ENCODE measurements at places on chromosomes 12 and 14.

- no peak for DNase-seq
Observed at GRCh38 chr12:46124132-46124847, 133.9 kb upstream of the SCAF11 start.

DNA sequence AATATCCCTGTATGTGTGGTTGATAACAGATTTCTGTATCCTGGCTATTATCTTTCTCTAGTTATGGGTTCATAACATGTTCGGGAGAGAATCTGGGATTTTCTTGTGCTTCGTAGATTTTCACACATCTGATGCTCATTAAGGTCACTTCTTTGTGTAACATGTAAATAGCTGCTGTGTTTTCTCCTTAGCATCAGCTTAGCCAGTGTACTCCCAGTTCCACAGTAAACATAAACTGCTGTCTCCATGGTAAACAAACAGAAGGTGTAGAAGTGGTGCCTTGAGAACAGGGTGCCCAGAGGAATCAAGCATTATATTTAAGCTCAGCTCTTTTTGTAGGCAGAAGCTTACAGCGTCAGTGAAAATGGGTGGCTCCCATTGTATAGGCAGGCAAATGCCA lies 88.0 kb downstream of the ANO6 start:
- DNase-seq, result no peak

DNA sequence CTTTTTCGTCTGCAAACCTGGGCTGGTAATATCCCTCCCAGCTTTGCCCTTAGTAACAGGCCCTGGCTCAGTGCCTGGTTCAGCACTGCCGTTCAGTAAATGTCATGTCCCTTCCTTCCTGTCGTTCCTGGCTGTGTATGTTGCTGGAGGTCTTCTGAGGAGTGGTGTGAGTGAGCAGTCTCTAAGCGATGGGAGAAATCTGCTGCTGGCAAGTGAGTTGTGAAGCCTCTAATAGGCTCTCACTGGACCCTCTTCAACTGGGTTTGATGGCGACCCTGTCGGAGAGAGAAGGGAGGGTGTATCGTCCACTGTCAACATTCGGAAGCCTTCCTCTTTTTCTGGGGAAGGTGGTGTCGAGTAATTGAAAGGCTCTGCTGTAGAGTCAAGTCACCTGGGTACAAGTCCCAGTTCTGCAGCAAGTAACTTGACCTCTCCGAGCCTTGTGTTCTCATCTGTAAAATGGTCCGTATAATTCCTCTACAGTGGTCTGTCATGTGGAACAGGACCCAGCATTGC lies 62.8 kb downstream of the HRK start:
- peak; percentile 23 for DNase-seq

DNA sequence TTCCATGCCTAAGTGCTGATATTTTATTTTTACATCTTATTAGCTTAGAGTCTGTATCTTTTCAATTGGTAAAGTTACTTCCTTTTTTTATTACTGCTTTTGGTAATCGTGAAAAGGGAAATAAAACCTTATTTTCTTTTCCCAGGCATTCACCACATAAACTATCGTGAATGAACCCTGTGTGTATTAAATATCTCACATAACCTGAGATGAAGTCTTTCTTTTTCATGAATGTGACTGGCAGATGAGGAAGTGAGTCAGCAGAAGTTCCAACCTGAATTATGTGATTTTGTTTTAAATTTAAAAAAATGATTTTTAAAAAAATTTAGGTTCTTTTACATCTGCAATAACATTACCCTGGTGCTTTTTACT lies 26.0 kb downstream of the MYBPC1 start:
- DNase-seq, result no peak

DNA sequence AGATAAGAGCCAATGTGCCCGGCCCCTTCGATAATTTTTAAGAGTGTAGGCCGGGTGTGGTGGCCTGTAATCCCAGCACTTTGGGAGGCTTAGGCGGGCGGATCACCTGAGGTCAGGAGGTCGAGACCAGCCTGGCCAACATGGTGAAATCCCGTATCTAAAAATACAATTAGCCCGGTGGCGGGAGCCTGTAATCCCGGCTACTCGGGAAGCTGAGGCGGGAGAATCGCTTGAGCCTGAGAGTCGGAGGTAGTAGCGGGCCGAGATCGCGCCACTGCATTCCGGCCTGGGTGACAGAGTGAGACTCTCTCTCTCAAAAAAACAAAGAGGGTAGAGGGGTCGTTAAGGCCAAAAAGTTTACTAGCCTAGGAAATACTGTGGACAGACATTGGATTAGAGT lies 2.6 kb downstream of the KRAS start:
- DNase-seq, result no peak

- DNase-seq, result no peak
Observed at GRCh38 chr12:63045020-63045860, 105.8 kb downstream of the AVPR1A start.

GRCh38 chr12:123485756-123486155 lies 27.8 kb downstream of the SNRNP35 start:
- DNase-seq, result no peak

GRCh38 chr14:35304812-35305462 lies 12.8 kb downstream of the PSMA6 start:
- DNase-seq, result no peak

DNA sequence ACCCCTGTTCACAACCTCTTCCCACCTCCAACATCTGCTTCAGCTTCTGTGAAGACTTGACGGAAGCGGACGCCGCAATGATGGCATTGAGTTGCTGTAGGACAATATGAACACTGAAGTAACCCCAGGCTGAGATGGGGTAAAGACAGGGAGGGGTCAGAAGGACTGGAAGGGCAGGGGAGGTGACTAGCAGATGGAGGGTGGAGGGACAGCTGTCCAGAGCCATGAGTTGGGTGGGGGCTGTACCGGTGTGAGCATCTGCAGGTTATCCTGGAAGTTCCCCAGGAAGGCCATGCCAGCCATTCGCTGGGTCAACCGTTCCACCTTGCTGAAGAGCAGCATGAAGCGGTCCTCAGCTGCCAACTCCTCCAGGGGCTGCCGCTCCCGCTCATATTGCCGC lies 26.1 kb downstream of the PRPF40B start:
- DNase-seq, result no peak

DNA sequence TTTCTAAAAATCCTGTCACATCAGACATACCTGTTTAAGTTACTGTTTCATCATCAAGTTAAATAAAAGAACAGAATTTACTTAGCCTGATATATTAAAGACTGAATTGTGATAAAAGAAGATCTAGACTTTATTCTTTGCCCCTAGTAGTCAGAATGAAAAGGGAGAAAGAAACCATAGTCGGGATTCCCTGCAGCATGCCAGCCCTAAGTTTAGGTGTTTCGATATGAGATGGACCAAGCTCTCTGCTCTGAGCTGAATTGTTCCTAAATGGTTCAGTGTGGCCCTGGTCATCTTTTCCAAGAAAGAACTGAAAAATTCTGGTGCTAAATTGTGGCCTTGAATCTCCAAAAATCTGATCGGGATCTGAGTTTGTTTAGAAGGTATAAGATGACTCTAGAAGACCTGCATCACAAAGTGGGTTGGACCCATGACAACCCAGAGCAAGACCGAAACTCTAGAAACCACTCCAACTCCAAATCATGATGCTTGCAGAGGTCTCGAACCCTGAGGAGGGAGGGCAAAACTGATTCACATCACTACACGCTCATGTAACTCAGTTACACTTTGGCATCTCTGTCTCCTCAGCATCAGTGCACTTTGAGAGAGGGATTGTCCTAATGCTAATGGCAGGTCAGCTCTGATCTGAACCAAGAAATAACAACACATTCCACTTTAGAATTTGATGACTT lies 15.7 kb downstream of the PTGER2 start:
- DNase-seq, result no peak

DNA sequence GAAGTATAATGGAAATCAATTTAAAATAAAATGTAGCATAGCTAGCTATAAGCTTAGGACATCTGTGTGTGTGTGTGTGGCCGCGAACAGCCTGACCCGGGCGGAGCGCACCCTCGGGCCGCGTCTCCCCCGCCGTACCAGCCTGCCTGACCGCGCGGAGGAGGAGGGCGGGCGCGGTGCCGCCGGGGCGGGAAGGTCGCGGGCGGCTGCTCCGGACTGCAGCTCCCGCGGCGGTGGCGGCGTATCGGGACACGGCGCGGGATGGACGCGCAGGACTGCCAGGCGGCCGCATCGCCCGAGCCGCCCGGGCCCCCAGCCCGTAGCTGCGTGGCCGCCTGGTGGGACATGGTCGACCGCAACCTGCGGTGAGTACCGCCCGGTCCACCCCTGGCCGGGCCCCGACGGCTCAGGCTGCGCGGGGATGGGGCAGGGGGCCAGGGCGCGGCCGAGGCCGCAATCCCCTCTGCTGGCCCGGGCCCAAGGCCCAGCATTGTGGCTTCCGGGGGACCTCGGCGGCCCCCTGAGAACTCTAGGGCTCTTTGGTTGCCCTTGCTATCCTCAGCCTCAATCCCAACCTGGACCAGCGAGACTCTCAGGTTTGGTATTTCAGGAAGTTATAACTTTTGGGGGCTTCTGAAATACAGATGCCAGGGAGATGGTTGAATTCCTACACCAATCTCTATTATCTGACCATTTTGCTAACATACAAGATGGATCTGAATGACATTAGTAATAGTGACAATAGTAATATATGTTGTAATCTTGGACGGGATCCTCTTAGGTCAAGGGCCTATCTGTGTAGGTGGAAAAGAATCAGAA lies at the start of gene ABHD12B:
Gene ABHD12B (plus strand): TSS at position 140 of the 819 bp plus-strand sequence. CDS start 122 bp downstream, at position 262.
- DNase-seq, result no peak

DNA sequence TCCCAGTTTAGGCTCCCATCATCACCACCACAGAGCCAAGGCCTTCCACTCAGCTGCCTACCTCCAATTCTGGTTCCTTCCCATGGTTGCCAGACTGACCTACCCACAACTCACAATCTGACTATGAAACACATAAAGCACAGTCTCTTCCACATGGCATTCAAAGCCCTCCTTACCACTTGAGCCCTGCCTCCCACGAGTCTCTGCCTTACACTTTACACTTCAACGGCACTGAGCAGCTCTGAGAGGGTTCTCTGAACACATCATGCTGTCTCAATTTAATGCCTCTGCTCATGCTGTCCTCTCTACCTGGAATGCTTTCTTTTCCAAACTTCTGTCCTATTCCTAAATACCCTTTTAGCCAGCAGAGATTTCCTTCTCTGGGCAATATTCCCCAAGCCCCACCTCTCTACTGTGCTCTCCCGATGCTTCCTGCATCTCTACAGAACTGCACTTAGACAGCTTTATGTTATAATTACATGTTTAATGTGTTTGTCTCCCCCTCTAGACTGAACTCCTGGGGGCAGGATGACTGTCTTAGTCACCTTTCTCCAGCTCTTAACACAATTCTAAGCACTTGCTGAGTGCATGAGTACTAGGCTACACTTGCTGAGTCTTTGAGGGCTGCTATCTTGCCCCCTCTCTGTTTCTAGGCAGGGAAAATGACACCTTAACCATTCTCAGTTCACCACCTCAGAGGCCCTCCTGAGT lies 23.5 kb downstream of the FMNL3 start:
- DNase-seq, result no peak

DNA sequence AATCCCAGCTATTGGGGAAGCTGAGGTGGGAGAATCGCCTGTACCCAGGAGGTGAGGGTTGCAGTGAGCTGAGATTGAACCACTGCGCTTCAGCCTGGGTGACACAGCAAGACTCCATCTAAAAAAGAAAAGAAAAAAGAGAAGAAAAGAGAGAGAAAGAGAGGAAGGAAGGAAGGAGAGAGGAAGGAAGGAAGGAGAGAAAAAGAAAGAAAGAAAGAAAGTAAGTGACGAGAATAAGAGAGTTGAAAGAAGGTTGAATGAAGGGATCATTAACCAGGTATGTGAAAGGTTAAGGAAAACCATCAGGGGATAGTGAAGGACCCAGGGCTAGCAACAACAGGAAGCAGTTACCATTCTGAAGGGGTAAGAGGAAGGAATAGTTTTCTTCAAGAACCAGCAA lies 4.2 kb upstream of the DTD2 start:
- no peak for DNase-seq
